NCI-H1092 treated with DMSO at 0.1 percent for 48 hours (cell line): ENCODE measurements at places on chromosomes 12 and 14.

DNA sequence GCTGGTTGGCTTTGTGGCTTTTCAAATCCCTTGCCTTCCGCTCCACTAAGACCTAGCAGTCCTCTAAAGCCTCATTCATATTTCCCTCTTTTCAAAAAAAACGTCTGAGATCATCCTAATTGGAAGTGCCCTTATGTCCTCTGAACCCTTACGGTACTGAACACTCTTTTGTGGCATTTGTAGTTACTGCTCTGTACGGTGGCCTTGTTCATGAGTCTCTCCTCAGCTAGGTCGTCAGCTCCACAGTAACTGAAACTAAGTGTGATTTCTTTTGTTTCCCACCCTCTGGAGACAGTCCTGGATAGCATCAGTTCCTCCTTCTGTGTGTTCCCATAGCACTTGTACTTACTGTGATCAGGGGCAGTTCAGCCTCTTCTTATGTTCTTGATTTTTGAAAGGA, 49.7 kb downstream of the DAAM1 start:
- DNase-seq: no peak

DNA sequence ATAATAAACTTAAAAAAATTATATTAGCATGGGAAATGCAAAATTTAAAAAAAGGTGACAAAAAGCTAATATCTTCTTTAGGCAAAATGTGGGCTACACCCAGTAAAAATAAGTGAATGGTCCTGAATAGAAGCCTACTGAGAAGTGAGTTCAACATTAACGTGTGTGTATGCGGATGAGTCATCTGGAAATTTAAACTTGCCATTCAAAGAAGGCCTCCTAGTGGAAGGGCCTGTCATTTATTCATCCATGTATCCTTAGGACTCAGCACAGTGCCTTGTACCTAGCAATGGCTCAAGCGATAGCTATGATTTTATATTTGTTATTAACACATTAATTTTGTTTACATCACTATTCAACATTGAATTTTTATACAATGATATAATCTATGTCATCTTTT, 226.2 kb downstream of the NUBPL start:
- no peak for DNase-seq

DNA sequence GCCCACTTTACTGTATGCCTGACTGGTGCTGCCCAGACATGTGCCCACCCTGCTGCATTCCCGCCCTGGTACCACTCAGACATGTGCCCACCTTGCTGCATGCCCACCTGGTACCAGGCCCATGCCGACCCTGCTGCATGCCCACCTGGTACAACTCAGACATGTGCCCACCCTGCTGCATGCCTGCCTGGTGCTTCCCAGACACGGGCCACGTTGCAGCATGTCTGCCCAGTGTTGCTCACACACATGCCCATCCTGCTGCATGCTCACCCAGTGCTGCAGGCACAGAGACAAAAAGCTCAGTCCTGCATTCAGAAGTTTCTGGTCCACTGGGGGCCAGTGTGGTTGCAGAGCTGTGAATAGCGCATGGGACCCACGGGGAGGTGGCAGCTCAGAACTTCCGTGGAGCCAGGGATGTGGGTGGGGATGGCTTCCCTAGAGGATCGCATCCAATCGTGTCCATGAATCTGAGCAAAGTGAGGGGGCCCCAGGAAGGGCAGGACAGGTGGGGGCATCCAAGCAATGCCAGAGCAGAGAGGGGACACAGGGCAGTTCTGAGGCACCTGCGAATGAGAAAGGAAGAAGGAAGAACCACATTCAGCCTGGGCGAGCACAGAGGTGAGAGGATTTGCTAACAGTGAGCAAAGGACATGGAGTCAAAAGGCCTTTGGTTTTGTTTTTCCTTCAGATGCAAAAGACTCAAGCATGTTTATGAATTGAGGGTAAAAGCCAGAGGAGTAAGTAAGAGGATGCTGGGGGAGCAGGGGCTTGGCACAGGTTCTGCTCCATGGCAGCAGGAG, 175.9 kb upstream of the C14orf180 start:
- DNase-seq: no peak

DNA sequence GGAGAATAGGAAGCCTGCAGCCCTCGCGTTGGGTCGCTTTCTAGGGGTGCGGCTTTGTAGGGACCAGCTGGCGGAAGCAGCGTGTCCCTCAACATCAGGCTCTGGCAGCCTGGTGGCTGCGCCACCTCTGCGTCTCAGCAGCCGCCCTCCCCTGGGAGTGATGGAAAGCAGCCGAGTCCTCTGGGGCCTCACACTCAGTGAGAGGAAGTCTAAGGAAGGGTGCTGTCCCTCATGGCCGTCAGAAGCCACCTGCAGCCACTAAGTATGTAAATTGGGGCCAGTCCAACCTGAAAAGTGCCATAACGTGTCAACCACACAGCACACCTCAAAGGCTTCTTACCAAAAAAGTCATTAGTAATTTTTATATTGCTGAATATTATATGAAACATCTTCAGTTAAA, 80.3 kb downstream of the WDR20 start:
- DNase-seq: no peak
